Endothelial cell of umbilical vein (primary cell): ENCODE measurements at places on chromosomes 2 and 18. TPM values are rescaled to one million over a fixed set of nuclear protein-coding genes. Genes with fewer than 3 reads are reported as not detected.

PCARE gene
- total RNA-seq: not detected in 2 replicates

CHRND gene
- total RNA-seq: not detected in 2 replicates

CYP27C1 gene
- total RNA-seq: not detected in 2 replicates

ACVR1C gene
- total RNA-seq: not detected in 2 replicates

TTR gene
- total RNA-seq: not detected in 2 replicates

COL5A2 gene
- 123 and 138 TPM in 2 replicates for total RNA-seq

ABCG5 gene
- total RNA-seq: not detected in 2 replicates

RAB17 gene
- 0.55 and 0.77 TPM in 2 replicates for total RNA-seq

UGT1A10 gene
- total RNA-seq: not detected in 2 replicates

SCN2A gene
- total RNA-seq: not detected in 2 replicates

LINC00305 gene
- not detected in 2 replicates for total RNA-seq

C1QL2 gene
- total RNA-seq: not detected in 2 replicates

DNA sequence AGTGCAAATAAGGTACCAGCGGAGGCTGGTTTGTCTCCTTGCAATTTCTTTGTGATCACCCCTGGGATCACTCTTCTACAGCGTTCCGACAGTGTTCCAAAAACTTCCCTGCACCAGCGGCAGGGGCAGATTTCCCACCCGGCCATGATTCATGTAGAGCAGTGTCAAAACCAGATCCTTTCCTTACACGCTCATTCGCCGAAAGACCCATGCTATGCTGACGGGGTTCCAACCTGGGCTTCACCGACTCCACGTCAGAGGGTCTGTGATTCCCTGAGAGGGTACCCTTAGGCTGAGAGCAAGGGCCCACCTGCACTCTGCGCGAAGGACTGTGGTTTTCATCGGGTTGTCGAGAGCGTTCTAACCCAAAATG is 423 bp upstream of the TTC27 start:
- no peak for DNase-seq

- DNase-seq: no peak
Observed at GRCh38 chr2:181957668-181958067, 28.0 kb upstream of the PPP1R1C start.

GRCh38 chr2:153417077-153417476 is 61.5 kb downstream of the RPRM start:
- no peak for DNase-seq

GRCh38 chr18:74463254-74463653 is 6.1 kb upstream of the DIPK1C start:
- DNase-seq: no peak

DNA sequence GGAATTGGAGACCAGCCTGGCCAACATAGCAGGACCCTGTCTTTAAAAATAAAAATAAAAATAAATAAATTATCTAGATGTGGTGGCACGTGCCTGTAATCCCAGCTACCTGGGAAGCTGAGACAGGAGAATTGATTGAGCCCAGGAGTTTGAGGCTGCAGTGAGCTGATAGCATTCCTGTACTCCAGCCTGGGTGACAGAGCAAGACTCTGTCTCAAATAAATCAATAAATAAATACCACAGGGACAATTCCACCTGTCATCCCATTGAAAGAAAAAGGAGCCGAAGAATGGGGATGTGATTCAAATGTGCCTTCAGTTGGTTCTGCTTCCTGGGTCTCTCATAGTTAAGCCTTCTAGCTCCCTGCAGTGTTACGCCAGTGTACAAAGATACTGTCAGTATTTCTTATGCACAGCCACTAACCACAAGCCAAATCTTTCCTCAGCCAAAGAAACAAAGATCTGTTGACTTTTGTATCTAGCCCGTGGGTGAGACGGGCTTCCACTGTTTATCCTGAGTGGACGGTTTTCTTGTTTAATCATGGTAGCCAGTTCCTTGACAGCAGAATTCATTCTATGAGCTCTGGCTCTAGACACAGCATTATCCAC is 12.6 kb downstream of the LGALSL start:
- DNase-seq: no peak

- peak; percentile 10 for DNase-seq
Observed at GRCh38 chr18:3213300-3214059, 6.3 kb downstream of the MYOM1 start.

- DNase-seq: no peak
Observed at GRCh38 chr2:188414869-188415753, 123.4 kb downstream of the GULP1 start.

DNA sequence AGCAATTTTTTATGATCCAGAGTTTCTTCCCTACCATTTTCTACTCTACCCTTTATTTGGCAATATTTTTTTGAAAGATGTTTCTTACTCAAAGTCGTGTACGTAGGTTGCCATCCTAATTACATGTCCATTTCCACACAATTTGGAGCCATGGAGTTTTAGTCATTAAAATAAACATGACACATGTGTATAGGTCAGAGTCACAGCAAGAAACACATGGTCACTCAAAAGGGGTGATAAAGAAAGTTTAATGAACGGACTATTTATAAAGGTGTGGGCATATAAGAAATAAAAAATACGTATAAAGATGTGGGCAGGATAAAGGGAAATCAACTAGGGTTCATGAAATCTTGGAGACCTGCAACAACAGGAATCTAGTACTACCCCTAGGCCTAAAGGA is 138.9 kb downstream of the SLC4A10 start:
- no peak for DNase-seq

DNA sequence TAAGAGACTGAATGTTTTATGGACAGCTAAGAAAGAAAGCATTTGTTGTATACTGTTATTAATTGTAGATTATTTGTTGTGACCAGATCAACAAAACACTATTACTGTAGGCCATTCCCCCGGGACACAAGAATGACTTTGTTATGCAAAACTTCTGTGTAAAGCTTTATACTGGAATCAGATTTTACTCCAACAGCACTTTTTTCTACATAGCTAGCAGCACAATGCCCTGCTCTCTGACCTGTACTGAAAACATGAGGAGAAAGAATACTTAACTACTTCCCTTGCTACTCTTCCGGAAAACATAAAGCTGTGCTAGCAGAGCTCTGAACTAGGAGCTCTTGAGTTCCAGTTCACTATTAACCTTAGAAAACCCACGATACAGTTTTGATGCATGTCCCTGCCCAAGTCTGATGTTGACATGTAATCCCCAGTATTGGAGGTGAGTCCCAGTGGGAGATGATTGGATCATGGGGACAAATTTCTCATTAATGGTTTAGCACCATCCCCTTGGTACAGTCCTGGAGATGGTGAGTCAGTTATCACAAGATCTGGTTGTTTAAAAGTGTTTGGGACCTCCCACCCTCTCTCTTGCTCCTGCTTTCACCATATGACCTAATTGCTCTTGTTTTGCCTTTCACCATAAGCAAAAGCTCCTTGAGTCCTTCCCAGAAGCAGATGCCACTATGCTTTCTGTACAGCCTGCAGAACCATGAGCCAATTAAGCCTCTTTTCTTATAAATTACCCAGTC is 601.1 kb upstream of the PIK3C3 start:
- peak; percentile 5 for DNase-seq

DNA sequence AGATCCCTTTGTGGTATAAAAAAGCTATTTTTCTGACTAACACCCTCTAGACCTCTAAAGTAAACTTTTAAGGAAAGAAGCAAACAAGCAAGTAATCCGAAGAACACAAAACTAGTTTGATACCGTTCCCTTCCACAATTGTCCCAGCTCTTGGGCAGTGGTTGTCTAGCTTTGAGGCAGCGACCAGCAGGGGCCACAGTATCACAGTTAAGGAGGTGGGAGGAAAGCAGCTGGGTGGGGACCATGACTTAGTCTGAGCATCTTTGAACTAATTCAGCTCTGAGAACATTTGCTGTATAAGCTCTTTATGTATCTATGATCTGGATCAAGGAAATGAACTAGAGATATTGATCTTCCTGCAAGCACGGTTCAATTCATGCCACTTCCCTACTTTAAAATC is 51.0 kb downstream of the SF3B1 start:
- no peak for DNase-seq

DNA sequence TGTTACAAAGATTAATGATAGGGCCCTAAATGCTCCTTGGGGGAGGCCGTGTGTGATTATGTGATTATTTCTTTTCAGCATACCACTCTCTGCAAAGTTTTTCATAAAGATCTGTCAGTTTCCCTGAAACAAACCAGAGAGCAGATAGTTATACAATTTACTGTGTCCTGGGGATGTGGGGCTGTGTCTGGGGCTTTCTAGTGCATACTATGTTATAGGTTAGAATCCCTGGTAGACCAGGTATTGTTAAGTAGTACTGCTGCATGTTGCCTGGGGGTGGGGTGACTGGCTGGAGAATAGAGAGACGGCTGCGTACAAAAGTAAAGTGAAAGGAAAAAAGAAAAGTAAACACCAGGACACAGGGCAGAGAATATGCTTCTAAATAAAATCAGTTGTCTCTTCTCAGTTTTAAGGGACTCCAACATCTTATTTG is 3.3 kb upstream of the CCBE1 start:
- no peak for DNase-seq

GRCh38 chr2:78416625-78417300 is 608.7 kb upstream of the REG3G start:
- no peak for DNase-seq

- no peak for DNase-seq
Observed at GRCh38 chr18:54247511-54248175, 21.7 kb upstream of the POLI start.

- DNase-seq: peak; percentile 12
Observed at GRCh38 chr18:70116949-70117348, 88.5 kb downstream of the RTTN start.

- DNase-seq: no peak
Observed at GRCh38 chr2:108535357-108535631, 1.0 kb downstream of the LIMS1 start.

- DNase-seq: no peak
Observed at GRCh38 chr2:238238766-238239542, 884 bp downstream of the HES6 start.

- no peak for DNase-seq
Observed at GRCh38 chr2:46643951-46644350, 164.6 kb downstream of the TMEM247 start.

DNA sequence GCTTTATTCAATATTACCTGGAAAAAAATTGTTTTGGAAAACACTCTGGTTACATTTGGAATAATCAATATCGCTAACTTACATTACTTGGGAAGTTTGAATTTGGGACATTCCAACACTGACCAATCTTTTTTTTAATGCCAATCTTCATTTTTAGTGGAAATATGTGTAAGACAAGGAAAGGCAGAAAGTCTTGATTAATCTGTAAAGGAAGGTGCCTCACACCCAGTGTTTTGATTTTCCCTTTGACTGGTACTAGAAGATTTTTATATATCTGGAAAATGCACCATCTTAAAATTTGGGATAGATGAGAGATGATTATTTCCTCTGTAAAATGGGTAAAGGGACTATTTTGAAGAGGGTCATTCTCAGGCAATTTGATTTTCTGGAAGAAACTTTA is 879.2 kb upstream of the ZEB2 start:
- DNase-seq: peak; percentile 18
